CD4-positive, alpha-beta T cell treated with Interleukin-6 for 4 hours (primary cell): ENCODE measurements at places on chromosomes 3 and 15.

DNA sequence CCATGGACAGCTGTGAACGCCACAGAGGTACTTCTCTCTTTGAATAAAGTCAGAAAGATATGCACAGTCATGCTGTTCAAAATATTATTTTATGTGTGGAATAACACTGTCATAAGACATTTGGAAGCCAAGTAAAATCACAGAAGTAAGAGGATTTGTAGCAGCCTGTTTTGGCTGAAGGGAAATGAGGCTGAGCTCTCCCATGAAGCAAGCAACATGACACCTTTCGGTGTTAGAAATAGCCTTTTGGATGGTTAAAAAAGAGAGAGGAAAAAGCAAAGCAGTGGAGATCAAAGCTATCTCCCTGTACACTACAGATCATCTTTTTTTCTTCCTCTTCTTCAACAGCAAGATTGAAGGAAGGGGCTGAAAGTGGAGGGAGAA is 755.3 kb downstream of the ROBO1 start:
- DNase-seq = no peak

GRCh38 chr15:55250941-55251340 is 38.7 kb downstream of the RAB27A start:
- DNase-seq = no peak

DNA sequence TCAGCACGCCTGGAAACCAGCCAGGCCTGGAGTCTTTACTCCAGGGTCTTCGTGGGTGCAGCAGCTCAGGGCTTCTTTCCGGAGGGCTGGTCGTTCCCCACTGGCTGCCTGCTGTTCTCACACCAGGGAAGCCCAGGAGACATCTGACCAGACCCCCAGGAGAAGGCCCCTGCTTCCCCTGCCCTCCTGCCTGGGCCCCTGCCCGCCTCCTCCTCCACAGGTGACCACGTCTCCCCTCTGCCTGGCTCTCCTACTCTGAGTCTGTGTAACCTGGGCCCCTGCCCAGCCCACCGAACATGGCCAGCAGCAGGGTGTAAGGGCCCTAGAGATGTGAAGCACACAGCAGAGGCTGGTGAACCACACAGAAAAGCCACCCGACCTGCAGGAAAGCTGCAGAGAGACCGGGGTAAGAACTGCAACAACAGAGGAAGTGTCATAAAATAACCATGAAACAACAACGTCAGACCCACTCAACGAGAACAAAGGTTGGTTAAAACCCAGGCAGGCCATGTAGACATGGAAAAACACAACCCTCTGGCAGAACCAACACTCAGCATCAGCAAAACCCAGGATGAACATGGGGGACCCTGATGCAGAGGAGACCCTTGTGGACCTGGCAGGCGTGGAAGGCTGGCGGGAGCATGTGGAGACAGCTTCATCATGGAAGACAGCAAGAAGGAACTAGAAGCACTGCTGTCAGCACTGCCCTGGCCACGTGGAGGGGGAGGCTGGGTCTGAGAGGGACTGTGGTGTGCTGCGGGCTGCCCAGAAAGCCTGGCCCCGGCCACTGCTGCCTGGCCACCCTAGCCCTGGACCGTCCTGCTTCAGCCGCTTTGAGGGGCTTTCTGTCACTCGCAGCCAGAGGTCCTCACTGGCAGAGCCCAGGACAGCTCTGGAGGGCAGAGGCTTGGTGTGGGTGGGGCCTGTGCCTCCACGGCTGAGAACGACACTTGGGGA is 20.4 kb downstream of the UROC1 start:
- DNase-seq = no peak

DNA sequence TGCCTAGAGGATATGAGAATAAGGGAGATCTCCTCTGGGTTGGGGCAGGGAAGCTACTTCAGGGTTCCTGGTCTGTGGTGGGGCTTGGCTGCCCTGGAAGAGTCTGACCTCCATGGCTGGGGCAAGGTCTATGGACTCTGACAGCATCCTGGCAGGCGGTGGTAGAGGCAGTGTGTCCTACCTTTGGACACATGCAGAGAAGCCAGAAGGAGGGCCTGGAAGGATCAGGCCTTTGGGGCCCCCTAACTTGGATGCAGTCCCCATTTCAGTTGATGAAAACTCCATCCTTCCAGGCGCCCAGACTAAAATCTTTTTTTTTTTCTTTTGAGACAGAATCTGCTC is 10.4 kb downstream of the SPTBN5 start:
- no peak for DNase-seq

DNA sequence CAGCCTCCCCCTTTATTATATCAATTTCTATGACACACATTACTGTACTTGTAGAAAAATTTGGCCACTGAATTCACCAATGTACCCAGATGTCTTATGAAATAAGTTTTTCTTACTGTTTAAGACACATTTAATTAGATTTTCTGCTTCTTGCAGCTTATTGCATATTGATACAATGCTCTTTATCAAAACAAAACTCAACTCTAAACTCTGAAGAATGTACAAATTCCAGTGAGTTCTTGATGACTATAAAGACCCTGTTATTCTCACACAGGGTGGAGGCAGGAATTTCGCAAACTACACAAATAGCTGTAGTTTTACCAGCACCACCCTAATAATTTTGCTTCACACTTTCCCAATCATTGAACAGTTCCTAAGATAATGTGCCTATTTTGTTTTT is 22.0 kb downstream of the CMTM6 start:
- no peak for DNase-seq

DNA sequence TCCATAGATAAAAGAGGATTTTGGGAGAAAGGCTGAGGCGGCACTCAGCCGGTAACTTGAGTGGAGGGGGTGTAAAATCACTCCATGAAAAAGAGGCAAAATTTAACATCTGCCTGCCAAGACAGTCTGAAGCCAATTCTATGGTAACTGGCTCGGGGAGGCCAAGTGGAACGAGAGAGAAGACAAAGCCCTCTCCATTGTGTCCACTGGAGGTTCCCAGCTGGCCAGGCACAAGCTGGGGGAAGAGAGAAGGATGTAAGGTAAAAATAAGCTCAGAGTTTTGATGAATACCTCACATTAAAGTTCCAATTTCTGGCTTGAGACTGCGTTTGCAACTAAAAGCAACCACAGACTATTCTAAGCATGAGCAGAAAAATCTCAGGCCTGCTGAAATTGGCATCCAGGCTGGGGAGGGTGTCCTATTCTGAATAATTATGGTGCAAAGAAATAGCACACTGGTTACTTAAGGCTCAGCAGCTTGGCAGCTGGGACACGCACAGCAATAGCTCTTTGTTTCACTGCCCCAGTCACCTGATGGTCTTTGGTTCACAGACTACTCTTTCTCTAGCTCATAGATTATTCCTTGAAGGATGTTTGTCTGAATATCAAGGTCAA is 48.8 kb downstream of the CHRD start:
- DNase-seq = no peak

GRCh38 chr15:100601617-100602063 is 344 bp downstream of the LINS1 start:
- no peak for DNase-seq

DNA sequence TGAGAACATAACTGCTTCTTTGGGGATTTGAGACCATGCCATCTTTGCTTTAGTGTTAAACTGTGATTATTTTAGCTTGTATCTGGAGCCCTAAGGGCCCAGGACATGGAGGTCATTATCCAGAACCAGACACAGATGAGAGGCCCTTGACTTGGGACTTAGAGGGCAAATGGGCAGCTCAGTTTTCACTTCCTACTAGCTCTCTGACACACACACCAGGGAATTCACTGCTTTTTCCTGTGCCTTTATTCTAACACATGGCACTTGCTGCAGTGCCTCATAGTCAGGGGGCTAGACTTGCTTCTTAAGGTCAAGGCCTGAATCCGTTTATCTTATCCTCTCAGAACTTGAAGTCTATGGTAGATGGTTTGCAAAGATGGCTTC is 33.3 kb downstream of the AMOTL2 start:
- no peak for DNase-seq

DNA sequence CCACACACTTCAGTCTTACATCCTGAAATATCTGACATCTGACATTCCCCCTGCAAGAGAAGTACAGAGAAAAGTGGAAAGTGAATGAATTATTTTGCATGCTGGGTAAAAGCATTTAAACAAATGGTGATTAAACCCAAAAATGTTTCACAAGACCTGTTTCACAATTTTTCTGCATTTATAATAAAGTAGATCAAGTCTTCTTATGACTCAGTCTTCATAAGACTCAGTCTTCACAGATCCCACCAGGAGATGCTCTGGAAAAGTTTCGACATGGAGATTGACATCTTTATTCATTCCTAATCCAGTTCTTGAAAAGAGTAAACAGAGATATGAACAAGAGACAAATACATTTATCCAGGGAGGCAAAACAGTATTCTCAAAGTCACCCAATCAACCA is 13.2 kb upstream of the EDC3 start:
- no peak for DNase-seq

DNA sequence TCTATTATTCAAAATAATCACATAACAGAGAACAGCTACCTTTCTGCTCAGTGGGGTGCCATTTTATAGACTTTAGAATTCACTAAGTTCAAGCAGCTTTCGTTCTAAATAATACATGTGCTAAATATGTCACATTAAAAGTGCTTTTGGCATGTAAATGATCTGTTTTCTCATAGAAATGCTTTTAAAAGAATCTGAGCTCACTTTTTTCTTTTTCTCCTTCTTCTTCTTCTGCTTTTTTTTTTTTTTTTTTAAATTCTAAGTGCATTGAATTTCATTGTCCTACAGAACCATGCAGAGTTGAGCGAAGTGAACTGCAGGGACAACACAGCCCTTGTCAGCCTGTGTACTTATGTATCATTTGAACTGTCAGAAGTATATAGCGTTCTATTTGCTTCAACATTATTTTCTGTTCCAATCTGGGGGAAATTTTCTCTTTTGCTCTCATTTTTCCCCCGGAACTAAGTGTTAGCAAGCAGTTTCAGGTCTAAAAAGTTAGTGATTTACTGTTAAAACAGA is 193.8 kb upstream of the TMCO5A start:
- DNase-seq = no peak

DNA sequence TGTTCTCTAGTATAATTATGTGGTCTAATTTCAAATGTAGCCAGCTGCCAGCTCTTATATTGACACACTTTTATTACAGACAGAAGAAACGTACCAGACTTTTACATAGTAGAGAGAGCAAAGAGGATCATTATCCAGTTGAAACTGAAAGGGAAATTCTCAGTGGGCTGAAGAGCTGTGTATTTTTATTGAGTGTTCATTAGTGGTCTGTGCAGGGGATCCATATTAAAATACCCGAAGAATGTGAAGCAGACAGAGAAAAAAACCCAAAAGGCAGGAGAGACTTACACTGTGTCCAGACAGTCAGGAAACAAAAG is 41.3 kb downstream of the MYRIP start:
- no peak for DNase-seq

DNA sequence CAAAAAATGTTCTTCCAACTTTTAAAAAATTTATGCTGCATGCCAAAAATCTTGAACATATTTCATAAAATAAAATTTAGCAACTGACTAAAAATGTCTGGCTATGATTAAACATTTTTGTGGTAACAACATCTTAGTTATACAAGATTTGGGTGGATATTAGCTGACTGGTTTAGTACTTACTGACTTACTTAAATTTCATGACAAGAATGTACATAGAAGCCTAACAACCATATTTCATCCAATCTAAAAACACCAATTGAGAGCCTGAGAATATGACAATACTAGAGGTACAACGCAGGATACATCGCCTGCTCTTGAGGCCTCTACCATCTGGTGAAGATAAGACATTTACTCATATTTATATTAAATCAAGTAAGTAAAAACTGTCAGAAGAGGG is 34.6 kb downstream of the GNB4 start:
- DNase-seq = no peak

DNA sequence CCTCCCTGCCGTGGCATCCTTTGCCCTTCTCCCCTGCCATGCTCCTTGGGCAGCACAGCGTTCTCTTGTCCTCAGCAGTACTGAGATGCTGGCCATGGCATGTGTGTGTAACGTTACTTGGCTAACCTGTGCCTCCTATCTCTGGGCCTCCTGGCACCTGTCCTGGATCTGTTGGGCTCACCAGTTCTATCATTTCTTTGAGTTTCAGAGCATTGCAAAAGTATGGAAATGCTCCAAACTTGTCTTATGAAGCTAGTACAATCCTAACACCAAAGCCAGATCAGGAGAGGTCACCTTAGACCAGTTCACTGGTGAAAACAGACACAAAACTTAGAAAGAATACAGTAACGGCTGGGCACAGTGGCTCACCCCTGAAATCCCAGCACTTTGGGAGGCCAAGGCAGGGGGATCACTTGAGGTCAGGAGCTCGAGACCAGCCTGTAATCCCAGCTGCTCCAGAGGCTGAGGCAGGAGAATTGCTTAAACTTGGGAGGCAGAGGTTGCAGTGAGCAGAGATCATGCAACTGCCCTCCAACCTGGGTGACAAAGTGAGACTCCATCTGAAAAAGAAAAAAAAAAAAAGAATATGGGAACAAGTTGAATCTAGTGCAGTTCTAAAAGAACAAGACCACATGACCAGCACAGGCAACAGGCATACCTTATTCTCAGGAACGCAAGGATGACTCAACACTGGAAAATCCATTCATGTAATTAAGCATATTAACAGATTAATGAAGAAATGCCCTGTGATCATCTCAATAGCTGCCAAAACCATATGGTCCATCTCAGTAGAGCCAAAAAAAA is 62.4 kb upstream of the TRPM1 start:
- no peak for DNase-seq

- DNase-seq = no peak
These were observed 551.5 kb downstream of the FOXP1 start for GRCh38 chr3:71031914-71032521.
